ENCODE measurements at places on chromosomes 6 and 20. TPM values are rescaled to one million over a fixed set of nuclear protein-coding genes. Genes with fewer than 3 reads are reported as not detected.

The FOXS1 gene
- total RNA-seq, result not detected

The GLP1R gene
- total RNA-seq, result 0.85 TPM

The TRIM10 gene
- 0.09 TPM for total RNA-seq

The PROKR2 gene
- total RNA-seq, result 0.44 TPM

The APCDD1L gene
- 1.1 TPM for total RNA-seq

The FILIP1 gene
- 10.5 TPM for total RNA-seq

The PACRG gene
- 0.26 TPM for total RNA-seq

The MOXD1 gene
- total RNA-seq, result 2.5 TPM

The MBOAT1 gene
- total RNA-seq, result 9.6 TPM

The ECT2L gene
- total RNA-seq, result not detected

The SIRPD gene
- total RNA-seq, result not detected

The GMEB2 gene
- 14.3 TPM for total RNA-seq

The ZBP1 gene
- total RNA-seq, result not detected

The NFATC2 gene
- 0.61 TPM for total RNA-seq

The RFX6 gene
- not detected for total RNA-seq

The LTV1 gene
- 62.9 TPM for total RNA-seq

Data from H9 (cell line).